ENCODE measurements at places on chromosomes 13 and 19. TPM values are rescaled to one million over a fixed set of nuclear protein-coding genes. Genes with fewer than 3 reads are reported as not detected.

DNA sequence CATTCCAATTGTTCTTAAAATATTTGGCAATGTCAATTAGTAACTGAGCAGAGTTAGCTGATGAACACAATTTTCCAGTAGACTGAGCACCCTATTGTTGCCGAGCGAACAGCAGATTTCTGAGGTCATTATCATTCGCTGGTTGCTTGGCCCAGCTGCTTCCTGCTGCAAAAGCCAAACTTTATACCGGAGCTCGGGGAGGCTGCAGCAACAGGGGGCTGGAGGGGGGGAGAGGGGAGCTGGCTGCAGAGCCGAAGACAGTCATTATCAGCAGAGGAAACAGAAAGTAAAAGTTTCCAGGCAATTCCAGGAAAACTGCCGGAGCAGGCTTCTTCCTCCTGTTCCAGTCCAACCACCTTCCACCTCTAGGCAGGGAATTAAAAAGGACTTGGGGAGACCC is 77.9 kb downstream of the ZNF536 start:
- H3K36me3 ChIP-seq: no peaks in the 10 kb centered on the region
- no peak overlapping the region for H3K4me3 ChIP-seq
- peak; percentile 60 for DNase-seq
- H3K27me3 ChIP-seq: no peaks in the 10 kb centered on the region

Gene ZNF792
- total RNA-seq: 6.6 TPM

Gene MAMSTR
- total RNA-seq: 21.8 TPM

- peaks cover 19% of the 10 kb centered on the region for H3K4me1 ChIP-seq
- peak overlapping the region; percentile 93 for H3K27ac ChIP-seq
- no peak for DNase-seq
- no peaks in the 10 kb centered on the region for H3K27me3 ChIP-seq
- H3K4me3 ChIP-seq: peak overlapping the region; percentile 55
These were observed 258.2 kb upstream of the STARD13 start for GRCh38 chr13:33543631-33544265.

Gene C19orf67
- total RNA-seq: 12.7 TPM

Gene NMRK2
- total RNA-seq: 3.2 TPM

- H3K27ac ChIP-seq: no peak overlapping the region
- DNase-seq: no peak
- H3K4me1 ChIP-seq: no peaks in the 10 kb centered on the region
- no peaks in the 10 kb centered on the region for H3K36me3 ChIP-seq
These were observed 106.5 kb upstream of the SGCG start for GRCh38 chr13:23074075-23074828.

Gene ZNF527
- total RNA-seq: 22.5 TPM

DNA sequence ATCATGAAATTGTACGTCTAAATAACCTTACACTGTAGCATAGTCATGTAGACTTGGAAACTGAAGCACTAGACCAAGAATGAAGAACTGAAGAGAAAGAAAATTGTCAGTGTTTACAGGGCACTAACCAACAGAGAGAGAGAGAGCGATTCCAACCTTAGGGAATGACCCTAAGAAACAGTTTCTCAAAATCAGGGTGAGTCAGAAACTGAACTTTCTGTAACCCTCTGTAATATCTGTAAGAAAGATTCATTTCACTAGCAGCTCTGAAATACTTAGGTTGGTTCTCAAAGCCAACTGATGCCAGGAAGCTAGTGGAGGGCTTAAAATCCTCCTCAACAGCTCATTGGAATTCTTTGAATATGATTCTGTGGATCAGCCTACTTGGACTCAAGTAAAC is 936.9 kb downstream of the EFNB2 start:
- H3K4me3 ChIP-seq: no peak overlapping the region
- H3K4me1 ChIP-seq: no peaks in the 10 kb centered on the region
- DNase-seq: no peak
- H3K27ac ChIP-seq: no peak overlapping the region
- no peaks in the 10 kb centered on the region for H3K27me3 ChIP-seq

DNA sequence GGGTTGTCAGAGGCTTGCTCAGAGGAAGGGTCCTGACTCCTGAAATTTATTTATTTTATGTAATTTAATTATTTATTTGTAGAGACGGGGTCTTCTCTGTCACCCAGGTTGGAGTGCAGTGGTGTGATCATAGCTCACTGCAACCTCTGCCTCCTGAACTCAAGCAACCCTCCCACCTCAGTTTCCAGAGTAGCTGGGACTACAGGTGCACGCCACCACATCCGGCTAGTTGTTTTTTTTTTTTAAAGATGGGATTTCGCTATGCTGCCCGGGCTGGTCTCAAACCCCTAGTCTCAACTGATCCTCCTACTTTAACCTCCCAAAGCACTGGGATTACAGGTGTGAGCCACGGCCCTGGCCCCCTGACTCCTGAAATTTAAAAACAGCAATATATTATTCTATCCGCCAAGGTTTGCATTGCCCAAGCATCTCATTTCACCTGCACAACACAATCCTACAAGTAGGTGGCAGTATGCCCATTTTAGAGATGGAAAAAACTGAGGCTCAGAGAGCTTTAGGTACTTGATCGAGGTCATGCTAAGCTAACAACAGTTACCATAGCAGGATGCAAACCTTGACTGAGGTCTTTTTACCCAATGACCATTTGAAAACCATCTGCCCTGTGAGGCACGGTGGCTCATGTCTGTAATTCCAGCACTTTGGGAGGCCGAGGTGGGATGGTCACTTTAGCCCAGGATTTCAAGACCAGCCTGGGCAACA is 18.1 kb downstream of the ARHGEF18 start:
- no peak overlapping the region for H3K4me3 ChIP-seq
- H3K27ac ChIP-seq: no peak overlapping the region
- H3K4me1 ChIP-seq: no peaks in the 10 kb centered on the region
- no peak for DNase-seq
- H3K27me3 ChIP-seq: no peaks in the 10 kb centered on the region

- DNase-seq: no peak
- no peak overlapping the region for H3K27ac ChIP-seq
- no peaks in the 10 kb centered on the region for H3K27me3 ChIP-seq
- no peaks in the 10 kb centered on the region for H3K36me3 ChIP-seq
- no peak overlapping the region for H3K4me3 ChIP-seq
These were observed 29.2 kb downstream of the NLRP5 start for GRCh38 chr19:56015756-56016155.

- no peaks in the 10 kb centered on the region for H3K36me3 ChIP-seq
- H3K27me3 ChIP-seq: no peaks in the 10 kb centered on the region
- DNase-seq: no peak
- no peaks in the 10 kb centered on the region for H3K4me1 ChIP-seq
- no peak overlapping the region for H3K27ac ChIP-seq
These were observed 302.4 kb upstream of the TMTC4 start for GRCh38 chr13:100976993-100977392.

Gene ZNF880
- total RNA-seq: 27.6 TPM

GRCh38 chr13:35724446-35724845 is 248.0 kb upstream of the MAB21L1 start:
- H3K27me3 ChIP-seq: no peaks in the 10 kb centered on the region
- no peak overlapping the region for H3K4me3 ChIP-seq
- no peak for DNase-seq
- no peaks in the 10 kb centered on the region for H3K36me3 ChIP-seq

DNA sequence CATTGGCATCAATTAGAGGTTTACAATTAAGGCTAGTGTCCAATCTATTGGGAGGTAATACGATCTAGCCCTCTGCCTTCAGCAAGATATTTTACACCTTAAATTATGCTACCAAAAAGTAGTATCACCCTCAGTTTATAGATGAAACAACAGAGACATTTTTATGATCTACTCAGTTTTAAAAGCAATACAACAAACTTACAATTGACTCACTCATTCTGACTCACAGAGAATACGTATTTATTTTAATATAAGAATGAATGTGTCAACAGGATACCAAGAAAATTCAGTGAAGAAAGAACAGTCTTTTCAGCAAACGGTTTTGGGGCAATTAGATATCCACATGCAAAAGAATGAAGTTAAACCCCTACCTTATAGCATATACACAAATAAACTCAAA is 32.5 kb upstream of the STARD13 start:
- DNase-seq: no peak
- no peaks in the 10 kb centered on the region for H3K36me3 ChIP-seq
- H3K27me3 ChIP-seq: no peaks in the 10 kb centered on the region
- H3K4me1 ChIP-seq: no peaks in the 10 kb centered on the region

Gene ZNF729
- 6.2 TPM for total RNA-seq

Gene ZNF433
- 43.4 TPM for total RNA-seq

DNA sequence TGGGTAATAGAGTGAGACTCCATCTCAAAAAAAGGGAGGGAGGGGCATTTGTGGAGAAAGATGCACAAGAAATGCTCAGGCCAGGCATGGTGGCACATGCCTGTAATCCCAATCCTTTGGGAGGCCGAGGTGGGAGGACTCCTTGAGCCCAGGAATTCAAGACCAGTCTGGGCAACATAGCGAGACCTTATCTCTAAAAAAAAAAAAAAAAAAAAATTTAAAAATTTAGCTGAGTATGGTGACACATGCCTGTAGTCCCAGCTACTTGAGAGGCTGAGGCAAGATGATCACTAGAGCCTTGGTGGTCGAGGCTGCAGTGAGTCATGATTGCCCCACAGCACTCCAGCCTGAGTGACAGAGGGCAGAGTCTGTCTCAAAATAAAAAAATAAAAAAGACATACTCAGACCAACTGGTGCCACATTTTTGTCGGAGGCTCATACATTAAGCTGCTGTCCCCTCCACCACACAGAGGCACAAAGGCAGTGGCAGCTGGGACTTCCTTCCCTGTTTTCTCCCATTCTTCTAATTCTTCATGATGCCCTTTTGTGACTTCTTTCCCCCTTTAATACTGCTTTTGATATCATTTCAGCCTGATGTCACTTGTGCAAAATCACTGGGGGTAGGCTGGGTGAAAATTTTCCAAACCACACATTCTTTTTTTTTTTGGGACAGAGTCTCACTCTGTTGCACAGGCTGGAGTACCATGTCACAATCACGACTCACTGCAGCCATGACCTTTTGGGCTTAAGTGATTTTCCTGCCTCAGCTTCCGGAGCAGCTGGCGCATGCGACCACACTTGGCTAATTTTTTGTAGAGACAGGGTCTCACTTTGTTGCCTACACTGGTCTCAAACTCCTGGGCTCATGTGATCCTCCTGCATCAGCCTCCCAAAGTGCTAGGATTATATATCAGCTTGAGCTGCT is 26.8 kb upstream of the CXCL17 start:
- peaks cover 16% of the 10 kb centered on the region for H3K4me1 ChIP-seq
- no peak for DNase-seq
- H3K27ac ChIP-seq: no peak overlapping the region

- DNase-seq: no peak
- H3K36me3 ChIP-seq: no peaks in the 10 kb centered on the region
- H3K27ac ChIP-seq: no peak overlapping the region
These were observed 663.2 kb downstream of the UQCRFS1 start for GRCh38 chr19:28549680-28550277.

- H3K4me1 ChIP-seq: no peaks in the 10 kb centered on the region
- H3K4me3 ChIP-seq: no peak overlapping the region
- H3K27me3 ChIP-seq: no peaks in the 10 kb centered on the region
- no peaks in the 10 kb centered on the region for H3K36me3 ChIP-seq
- H3K27ac ChIP-seq: no peak overlapping the region
These were observed 6.2 kb downstream of the CPAMD8 start for GRCh38 chr19:17020385-17020784.

- DNase-seq: no peak
- H3K27me3 ChIP-seq: no peaks in the 10 kb centered on the region
- no peaks in the 10 kb centered on the region for H3K4me1 ChIP-seq
- H3K36me3 ChIP-seq: no peaks in the 10 kb centered on the region
These were observed 11.6 kb upstream of the TOMM40 start for GRCh38 chr19:44879309-44880065.

GRCh38 chr13:111318386-111318785 is 2.1 kb upstream of the TEX29 start:
- H3K4me3 ChIP-seq: no peak overlapping the region
- no peaks in the 10 kb centered on the region for H3K4me1 ChIP-seq
- no peak overlapping the region for H3K27ac ChIP-seq
- H3K36me3 ChIP-seq: no peaks in the 10 kb centered on the region
- H3K27me3 ChIP-seq: no peaks in the 10 kb centered on the region

GRCh38 chr13:35190241-35190640 is 248.2 kb downstream of the NBEA start:
- no peaks in the 10 kb centered on the region for H3K4me1 ChIP-seq
- H3K4me3 ChIP-seq: no peak overlapping the region
- H3K27ac ChIP-seq: no peak overlapping the region

DNA sequence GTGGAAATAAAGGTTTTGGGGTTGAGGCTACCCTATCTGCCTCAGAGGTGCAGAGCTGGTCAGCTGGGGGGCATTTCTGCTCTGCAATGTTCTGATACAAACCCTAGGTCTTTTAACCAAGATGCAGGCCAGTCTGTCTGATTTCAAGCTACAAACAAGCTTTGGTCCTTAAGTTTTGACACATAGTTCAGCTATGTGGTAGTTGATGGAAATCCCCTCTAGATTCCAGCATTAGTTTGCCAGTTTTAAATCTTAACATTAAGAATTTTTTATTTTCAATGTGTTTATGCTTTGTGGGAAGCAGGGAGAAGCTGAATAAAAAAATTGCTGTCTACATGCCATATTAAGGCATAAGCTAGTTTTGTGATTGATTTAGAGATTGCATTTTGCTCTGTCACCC is 225.7 kb downstream of the LMO7 start:
- H3K27me3 ChIP-seq: no peaks in the 10 kb centered on the region
- no peak for DNase-seq
- H3K4me3 ChIP-seq: no peak overlapping the region
- H3K36me3 ChIP-seq: no peaks in the 10 kb centered on the region

DNA sequence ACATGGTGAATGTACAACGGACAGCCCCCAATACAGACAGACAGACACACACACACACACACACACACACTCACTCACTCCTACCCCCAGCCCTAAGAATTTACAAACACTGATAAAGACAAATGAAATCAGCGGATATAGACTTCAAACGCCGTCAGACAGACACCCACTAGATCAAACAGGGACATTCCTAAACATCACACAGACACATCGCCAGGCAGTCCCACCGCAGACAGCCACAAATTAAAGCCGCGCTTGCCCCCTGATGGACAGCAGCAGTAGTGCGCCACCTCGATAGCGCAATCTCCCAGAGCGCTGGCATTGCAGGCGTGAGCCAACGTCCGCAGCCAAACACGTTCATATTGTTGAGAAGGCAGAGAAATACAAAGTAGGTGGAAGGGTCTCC is 24.7 kb upstream of the ADGRE1 start:
- no peaks in the 10 kb centered on the region for H3K27me3 ChIP-seq
- no peak overlapping the region for H3K4me3 ChIP-seq

- no peaks in the 10 kb centered on the region for H3K36me3 ChIP-seq
- no peak within 1 kb of the TSS for H3K4me3 ChIP-seq
These were observed at the start of gene PCDH8 for GRCh38 chr13:52848455-52849195. Gene PCDH8 (minus strand): TSS chr13:52848640. CDS start chr13:52848436, 204 bp downstream.

GRCh38 chr19:28990522-28990921 is 222.4 kb downstream of the UQCRFS1 start:
- peak; percentile 18 for DNase-seq
- H3K36me3 ChIP-seq: no peaks in the 10 kb centered on the region
- H3K27ac ChIP-seq: no peak overlapping the region
- no peak overlapping the region for H3K4me3 ChIP-seq
- H3K27me3 ChIP-seq: no peaks in the 10 kb centered on the region
- no peaks in the 10 kb centered on the region for H3K4me1 ChIP-seq

Gene ZNF534
- total RNA-seq: 3.7 TPM

GRCh38 chr13:58876473-58876872 is 1244.9 kb downstream of the PCDH17 start:
- no peaks in the 10 kb centered on the region for H3K4me1 ChIP-seq
- no peak overlapping the region for H3K27ac ChIP-seq
- no peaks in the 10 kb centered on the region for H3K27me3 ChIP-seq
- H3K36me3 ChIP-seq: no peaks in the 10 kb centered on the region
- no peak for DNase-seq

Gene CLEC4G
- total RNA-seq: not detected
